Lung (tissue), 17 donors: ENCODE measurements at places on chromosomes 6 and 20.

- peak; percentile 97 for DNase-seq
Observed at GRCh38 chr20:4835244-4836177, 113.8 kb downstream of the PRND start.

DNA sequence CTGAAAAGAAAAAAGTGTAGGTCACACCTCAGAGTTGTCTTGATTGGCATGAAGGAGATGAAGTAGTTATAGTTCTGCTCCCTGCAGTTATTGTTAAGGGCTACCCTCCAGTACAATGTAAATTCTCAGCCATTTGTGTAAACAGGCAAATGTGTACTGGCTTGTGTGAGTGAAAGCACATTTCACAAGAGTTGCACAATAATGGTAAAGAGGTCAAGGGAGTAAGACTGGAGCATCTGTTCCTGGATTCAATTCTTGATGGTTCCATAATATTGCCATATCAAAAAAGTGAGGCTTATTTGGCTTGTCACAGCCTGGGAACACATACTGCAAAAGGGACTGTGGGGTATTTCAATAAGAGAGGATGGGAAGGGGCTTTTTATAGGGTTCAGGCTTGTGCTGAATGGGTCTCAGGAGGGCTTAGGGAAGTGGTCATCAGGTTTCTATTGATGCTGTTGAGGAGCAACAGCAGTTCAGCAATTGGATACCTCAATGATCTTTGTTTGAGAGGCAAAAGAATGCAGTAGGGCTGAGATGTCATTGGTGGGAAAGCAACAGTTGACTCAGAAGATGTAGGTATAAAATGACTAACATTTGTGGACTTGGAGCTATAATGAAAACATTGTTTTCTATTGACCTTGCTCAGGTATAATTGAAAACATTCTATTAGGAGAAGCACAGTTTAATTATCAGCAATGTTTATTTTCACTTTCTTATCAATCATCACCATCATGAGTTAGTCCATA lies 402.6 kb downstream of the BCKDHB start:
- DNase-seq, result peak; percentile 73

- no peak for DNase-seq
Observed at GRCh38 chr6:157182503-157183264, 140.6 kb downstream of the TMEM242 start.

DNA sequence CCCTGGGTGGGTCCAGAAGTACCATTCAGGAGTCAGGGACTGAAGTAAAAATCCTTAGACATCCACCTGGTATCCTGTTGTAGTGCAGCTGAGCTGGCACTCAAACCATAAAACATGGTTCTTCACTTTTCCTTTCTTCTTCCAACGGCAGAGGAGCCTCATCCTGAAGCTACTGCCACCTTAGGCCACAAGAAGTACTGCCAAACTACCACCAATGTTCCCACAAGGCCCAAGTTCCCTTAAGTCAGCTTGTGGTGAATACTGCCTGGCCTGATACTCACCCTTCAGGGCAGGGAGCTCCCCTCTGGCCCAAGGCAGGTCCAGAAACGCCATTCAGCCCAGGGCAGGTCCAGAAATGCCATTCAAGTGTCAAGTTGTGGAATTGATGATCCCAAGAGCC lies 1053.4 kb upstream of the CITED2 start:
- DNase-seq, result no peak

DNA sequence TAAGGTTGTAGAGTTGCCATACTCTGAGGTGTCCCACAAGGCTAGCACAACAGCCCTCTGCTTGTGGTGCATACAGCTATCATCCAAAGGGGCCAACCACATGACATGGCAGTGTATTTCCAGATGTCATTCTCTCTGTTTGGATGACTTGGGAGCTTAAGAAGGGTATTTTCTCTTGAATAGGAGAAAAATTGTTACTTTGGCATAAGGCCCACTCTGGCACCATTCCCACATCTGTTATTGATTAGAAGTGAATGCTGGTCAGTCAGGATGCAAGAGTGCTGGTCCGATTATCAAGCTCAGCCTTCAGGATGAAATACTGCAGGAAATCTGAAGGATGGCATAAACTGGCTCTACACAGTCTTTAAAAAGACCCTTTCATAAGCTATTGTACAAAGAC lies 83.6 kb upstream of the C20orf144 start:
- DNase-seq, result no peak

DNA sequence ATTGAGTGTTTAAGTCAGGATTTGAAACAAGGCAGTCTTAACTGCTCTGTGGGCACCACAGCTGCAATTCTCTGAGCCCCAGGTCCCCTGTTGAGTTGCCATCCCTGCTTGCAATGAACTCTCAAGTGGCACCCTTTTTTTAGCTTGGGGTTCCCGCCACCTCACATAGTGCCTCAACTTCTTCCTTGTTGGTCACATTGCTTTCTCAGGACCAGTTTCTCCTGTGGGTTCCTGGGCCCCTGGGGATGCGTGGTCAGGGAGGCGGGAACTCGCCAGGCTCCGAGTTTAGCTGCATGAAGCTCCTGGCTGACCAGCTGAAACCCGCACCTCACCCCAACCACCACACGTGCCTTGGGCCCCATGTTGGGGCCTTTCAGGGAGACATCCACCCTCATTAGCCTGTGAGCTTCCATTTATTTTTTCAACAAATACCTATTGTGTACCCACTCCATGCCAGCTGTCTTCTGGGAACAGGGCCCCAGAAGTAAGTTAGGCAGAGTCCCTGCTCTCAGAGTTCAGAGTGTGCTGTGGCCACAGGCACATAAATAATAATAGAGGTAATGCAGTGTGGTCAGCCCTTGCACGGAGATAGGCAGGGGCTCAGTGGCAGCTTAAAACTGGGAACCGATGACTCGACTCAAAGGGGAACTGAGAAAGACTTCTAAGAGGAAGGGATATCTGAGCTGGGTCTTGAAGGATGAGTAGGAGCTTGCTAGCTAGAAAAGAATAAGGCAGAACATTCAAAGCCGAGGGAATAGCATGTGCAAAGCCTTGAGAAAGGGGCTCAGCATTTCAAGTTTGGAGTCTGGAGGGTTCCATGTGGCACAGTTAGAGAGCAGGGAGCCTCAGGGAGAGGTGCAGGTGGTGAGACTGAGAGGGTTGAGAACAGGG lies 33.9 kb upstream of the FAM83D start:
- no peak for DNase-seq

DNA sequence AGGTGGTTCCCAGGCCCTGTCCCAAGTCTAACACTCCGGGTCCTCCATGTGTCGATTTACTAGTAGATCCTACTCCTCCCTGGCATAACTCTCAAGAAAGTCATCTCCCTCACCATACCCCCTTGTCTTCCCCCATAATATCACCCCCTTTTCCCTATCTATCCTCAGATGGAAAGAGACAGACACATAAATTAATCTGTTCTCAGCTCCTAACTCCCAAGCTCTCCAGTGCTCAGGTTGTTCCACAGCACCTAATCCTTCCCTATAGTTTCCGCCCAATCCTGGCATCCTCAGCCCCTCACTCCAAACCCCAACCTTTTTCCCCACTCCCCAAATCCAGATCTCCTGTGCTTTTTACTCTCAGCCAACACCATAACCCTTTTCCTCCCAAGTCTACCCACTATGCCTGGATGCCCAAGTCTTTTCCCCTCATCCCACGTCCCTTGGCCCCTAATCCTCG lies 808 bp downstream of the ILRUN start:
- no peak for DNase-seq

DNA sequence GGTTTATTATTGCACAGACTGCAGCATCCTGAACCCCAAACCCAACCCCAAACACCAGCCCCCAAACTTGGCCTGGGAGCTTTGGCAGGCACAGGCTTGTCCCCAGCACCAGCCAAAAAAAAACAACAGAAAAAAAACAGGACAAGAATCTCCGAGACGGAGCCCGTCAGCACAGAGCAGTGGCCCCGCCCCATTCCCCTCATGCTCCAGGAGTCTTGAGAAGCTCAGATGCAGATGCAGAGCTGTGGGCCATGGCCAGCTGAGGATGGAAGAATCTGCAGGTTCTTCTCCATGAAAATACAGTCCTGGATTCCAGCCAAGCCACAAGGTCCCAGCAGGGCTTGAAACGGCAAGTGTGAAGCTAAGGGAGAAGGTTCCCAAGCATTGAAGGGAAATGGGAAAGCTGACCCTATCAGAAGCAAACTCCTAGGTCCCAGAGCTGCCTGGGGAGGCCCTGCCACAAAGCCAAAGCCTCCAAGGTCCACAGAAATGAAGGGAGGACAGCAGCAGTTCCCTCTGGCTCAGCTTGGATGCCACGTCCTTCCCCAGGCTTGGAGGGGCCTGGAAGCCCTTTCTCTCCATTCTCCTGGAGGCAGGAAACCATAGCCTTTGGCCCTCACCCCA lies 75.2 kb downstream of the JPH2 start:
- no peak for DNase-seq

DNA sequence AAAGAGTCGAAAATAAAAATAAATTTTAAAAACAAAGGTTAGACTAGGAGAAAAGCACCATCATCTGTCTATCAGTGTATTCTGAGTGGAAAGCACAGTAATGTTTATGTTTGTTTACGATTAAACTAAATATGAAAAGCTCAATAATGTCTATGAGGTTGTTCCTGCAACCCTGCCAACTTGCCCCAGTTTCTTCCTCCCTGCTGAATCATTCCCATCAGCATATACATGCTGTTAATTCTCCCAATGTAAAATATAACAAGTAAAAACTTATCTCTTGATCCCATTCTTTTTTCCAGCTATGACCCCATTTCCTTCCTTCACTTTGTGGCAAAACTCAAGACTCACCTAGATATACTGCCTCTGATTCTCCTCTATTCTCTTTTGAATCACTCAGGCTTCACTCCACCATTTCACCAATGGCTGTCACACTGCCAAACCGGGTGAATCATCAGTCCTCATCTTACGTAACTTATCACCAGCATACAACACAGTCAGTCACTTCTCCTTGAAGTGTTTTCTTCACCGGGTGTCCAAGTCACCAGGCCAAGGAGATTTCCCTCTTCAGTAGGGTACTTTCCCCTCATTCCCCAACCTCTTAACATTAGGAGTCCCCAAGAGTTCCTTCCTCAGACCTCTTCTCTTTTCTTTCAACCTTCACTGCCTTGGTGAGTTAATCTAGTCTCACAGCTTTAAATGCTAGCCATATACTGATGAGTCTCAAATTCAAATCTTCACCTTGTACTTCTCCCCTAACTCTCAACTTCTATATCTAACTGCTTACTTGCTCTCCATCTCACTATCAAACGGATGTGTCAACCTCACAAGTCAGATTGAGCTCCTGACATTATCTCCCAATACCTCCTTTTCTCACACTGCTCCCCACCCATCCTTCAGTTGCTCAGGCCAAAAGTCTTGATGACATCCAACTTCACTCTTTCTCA lies 6.2 kb downstream of the TMEM242 start:
- no peak for DNase-seq
